ENCODE measurements at places on chromosomes 11 and 22.

DNA sequence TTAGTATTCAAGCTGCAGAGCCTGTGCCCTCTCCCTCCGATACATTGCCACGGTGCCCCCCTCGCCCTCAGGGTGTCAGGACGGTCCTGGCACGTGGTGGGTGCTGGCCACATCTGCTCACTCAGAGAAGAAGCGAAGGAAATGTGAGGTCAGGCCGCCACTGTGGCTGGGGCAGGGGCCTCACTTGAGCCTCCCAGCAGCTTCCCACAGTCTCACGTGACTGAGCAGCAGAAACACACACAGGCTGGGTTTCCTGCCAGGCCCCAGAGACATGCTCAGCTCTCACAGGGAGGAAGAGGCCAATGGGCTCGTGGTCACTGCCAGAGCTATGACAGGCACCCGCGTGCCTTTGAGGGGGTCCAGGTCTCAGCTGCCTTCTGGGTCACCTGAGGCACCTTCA, 37.9 kb upstream of the PRR5 start:
- DNase-seq: peak; percentile 37

DNA sequence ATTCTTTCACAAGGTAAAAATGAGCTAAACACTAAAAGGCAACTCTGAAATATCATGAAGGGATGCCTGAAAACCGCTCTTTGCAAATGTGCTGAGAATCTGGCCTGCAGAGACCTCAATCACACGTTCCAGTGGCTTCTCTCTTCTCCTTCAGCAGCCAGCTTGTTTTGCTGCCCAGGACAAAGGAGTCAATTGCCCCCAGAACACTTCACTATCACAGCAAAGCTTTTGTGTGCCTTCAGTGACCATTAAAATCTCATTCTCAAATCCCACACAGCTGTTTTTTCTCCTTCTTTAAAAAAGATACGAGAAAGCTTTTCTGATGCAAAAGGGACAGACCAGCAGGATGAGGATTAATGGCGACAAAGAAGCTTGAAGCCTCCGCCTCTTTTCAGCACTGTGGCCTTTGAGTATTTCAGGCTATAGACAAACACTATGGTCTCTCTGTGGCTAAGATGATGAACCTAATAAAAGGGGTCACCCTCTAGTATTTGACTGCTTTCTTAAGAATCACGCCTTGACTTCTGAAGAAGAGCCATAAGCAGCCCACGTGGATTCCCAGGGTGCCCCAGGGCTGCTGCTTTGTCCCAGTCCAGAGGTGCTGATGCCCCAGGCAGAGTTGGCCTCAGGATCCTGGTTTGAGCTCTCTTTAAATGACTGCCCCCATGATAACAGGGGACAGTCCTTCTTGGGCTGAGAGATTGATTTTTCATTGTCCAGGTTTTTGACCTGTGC, 33.4 kb upstream of the NRIP3 start:
- no peak for DNase-seq

GRCh38 chr22:30871391-30872284, 96.9 kb downstream of the MORC2 start:
- DNase-seq: no peak

DNA sequence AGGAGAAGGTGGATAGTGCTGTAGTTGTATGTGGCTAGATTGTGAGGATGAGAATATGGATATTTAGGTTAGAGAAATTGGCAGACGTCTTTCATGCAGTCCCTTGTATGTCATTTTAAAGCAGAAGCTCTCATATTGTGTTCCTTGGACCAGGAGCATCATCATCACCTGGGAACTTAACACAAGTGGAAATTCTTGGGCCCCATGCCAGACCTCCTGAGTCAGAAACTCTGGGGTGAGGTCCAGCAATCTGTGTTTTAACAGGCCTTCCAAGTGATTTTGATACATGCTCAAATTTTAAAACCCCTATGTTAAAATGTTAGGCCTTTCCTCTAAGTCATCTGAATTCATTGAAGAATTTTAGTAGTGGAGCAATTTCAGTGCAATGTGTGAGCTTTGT, 34.8 kb downstream of the JHY start:
- DNase-seq: no peak

DNA sequence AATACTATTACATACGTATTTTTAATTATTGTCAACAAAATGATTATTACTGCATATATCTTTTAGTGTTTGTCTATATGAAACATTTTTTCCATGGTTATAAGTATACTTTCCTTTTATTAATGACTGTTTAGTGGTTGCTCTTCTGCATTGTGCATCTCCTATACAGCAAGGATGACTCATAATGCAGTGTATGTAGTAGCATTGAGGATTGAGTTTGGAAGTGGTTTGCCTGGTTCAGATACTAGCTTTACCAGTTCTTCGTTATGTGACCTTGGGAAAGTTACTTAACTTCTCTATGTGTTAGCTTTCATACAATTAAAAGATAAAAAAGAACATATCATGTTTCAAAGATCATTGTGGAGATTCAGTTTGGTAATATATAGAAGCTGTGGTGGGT, 44.1 kb downstream of the CHORDC1 start:
- DNase-seq: no peak

- DNase-seq: no peak
Observed at GRCh38 chr22:36110306-36110881, 50.2 kb downstream of the APOL3 start.

DNA sequence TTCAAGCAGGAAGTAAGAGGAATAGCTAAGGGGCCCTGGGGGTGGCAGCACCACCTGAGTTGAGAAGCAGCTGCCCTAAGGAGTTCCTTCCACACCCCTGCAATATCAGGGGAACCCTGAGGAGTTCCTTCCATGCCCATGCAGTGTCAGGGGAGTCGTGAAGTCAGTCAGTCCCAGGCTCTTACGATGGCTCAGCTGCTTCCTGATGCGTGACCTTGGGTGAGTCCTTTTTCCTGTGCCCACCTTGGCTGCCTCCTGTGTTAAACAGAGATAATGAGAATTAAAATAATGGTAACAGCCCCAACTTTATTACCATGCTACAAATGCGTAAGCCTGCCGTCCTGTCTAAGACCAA, 181.1 kb downstream of the MIAT start:
- DNase-seq: no peak

GRCh38 chr22:44047891-44048301, 23.8 kb downstream of the PARVB start:
- DNase-seq: no peak

DNA sequence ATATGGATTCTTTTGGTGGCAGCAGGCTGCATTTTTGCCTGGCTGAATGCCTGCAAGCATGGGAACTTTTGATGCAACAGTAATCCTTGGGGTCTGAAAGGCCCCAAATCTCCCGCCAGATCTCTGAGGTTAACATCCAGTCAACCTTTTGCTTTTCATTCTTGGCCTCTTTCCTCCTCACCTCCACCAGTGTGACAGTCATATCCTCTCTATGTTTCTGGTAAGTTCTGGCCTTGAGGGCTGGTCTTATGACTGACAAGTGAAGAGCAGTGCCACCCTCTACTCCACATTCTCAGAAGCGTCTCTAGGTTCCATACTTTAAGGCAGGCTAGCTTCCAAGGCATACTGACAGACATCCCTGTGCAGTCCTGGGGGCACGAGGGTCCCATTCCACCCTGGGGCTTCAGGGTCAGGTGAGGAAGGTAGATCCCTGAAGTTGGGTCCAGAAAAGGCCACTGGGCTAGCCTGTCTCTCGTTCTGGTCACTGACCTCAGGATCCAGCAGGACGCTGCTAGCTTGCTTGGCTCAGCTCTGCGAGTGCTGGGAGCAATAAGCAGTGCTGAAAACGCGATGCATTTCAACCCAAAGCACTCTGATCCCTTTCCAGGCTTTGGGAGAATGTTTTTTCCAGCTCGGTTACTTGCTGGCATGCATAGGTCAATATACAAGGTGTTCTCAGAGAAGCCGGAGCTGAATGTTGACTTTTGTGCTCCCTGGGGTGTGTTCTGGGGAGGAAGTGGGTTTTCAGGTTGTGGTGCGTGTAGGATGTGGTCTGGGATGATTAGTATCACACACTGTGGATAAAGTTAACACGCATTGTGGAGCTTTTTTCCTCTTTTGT, 75.2 kb downstream of the PTPRJ start:
- DNase-seq: peak; percentile 11

DNA sequence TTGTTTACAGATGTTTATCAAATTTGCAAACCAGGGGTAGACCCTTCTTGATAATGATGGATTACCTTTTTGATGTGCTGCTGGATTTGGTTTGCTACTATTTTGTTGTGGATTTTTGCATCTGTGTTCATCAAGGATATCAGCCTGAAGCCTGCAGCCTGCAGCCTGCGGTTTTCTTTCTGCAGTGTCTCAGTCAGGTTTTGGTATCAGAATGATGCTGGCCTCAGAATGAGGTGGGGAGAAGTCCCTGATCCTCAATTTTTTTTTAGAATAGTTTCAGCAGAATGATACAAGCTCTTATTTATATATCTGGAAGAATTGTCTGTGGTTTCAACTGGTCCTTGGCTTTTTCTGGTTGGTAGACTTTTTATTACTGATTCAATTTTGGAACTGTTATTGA, 19.7 kb upstream of the RAB38 start:
- DNase-seq: no peak

- no peak for DNase-seq
Observed at GRCh38 chr11:134464196-134464595, 52.2 kb upstream of the B3GAT1 start.

DNA sequence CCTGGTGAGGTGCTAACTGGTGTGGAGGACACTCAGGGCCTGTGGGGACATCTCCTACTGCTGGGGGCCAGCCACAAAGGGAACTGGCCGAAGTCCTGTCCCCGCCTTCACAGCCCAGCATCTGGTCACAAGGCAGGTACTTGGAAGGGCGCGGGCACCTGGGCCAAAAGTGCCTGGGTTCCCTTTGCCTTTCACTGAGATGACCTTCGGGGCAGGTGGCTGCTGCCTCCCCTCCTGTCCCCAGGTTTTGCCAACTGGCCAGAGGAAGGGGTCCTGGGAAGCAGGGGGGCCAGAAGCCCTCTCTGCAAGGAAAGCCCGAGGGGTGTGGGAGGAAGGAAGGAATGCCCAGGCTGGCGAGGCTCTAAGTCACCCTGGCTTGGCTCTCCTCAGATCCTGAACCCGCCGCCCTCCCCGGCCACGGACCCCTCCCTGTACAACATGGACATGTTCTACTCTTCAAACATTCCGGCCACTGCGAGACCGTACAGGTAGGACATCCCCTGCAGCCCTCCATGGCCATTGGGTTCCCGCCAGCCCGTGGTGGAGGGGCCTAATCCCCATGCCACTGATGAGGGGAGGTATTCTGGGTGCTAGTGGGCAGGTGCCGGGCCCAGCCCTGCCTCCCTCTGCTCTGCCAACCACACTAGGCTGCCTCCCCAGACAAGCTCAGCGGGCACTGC, 14.4 kb upstream of the PPP6R3 start:
- DNase-seq: no peak

DNA sequence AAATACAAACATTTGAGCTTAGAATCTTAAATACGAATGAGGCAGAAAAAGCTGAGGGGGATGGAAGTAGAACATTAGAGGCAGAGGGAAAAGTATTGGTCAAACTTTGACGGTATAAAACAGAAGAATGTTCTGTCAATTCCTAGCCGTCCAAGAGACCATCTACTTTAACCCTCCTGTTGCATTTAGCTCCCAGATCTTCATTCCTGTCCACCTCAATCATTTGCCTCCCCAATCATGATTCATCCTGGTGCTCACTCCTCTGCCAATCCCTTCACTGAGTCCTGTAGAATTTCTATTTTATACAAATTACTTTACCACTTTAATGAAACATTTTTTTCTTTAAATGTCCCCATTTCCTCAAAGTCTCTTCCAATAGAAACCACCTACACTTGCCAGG, 28.2 kb downstream of the C2CD3 start:
- DNase-seq: no peak

- DNase-seq: no peak
Observed at GRCh38 chr11:115819014-115819413, 314.8 kb upstream of the CADM1 start.

DNA sequence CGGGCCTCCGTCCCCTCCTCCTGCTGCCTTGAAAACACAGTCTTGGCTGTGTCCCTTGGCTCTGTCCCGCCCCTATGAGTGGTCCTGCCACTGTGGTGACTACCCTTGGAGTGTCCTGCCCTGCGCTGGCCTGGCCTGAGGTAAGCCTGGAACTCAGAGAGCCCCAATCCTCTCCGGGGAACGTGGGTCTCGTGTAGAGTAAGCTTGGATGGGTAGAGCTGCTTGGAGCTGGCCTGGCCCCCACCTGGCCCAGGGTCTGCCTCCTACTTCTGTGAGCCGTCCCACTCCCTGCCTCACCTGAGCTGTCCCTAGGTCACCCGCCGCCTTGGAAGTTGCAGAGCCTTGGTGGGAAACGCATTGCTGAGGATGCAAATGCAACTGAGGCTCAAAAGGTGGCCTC, 347.1 kb downstream of the CTTN start:
- no peak for DNase-seq

- DNase-seq: no peak
Observed at GRCh38 chr22:45758603-45759002, 87.0 kb downstream of the ATXN10 start.

GRCh38 chr11:121437018-121437685, 15.0 kb upstream of the SORL1 start:
- DNase-seq: no peak

DNA sequence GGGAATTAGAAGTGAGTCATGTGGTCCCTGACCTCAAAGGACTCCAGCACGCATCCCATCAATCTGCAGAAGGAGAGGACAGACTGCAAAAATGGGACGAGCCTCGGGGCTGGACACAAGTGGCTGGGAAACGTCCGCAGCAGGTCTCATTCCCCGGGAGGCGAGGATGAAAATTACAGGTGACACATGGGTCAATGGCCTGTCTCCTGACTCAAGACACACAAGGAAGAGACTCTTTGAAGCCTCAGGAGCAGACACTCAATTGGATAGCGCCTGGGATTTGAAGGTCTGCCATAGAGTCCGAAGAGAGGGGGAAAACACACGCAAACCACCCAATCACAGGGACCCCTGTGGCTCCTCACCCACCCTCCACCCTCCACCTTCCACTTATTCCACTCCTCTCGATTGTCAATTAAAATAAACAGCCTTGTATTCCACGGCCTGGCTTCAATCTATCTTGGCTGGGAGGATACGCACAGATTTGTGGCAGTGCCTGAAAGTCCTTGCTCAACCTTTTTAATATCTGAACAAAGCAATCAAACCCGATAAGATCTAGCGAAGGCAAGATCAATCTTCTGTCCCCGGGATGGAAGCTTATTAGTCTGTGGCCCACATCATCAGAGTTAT, 101.8 kb upstream of the CADM1 start:
- no peak for DNase-seq

- no peak for DNase-seq
Observed at GRCh38 chr11:122516686-122517085, 138.8 kb upstream of the UBASH3B start.

- DNase-seq: no peak
Observed at GRCh38 chr11:122155765-122156527, 39.9 kb upstream of the BLID start.

GRCh38 chr11:117417856-117418255, 90.2 kb downstream of the CEP164 start:
- no peak for DNase-seq

GRCh38 chr22:33923660-33924246, 3.5 kb upstream of the LARGE1 start:
- no peak for DNase-seq

Data from activated CD8-positive, alpha-beta memory T cell treated with anti-CD3 and anti-CD28 coated beads for 4 hours (primary cell).